WERI-Rb-1 (cell line): ENCODE measurements at places on chromosomes 3 and 15.

DNA sequence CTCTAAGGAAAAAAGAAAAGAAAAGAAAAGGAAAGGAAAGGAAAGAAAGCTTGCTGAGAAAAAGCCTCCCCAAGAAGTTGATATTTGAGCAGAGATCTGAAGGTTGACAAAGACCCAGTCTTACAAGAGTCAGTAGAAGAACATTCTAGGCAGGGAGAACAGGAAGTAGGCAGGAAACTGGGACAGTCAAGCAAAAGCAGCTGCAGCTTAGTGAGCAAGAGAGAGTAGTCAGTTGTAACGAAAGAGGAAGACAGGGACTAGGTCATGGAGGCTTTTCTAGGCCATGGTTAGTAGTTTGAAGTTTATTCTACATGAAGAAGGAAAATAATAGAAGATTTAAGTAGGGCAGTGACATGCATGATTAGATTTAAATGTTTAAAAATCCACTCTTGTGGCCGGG lies 31.8 kb upstream of the KLHL6 start:
- no peak for DNase-seq

DNA sequence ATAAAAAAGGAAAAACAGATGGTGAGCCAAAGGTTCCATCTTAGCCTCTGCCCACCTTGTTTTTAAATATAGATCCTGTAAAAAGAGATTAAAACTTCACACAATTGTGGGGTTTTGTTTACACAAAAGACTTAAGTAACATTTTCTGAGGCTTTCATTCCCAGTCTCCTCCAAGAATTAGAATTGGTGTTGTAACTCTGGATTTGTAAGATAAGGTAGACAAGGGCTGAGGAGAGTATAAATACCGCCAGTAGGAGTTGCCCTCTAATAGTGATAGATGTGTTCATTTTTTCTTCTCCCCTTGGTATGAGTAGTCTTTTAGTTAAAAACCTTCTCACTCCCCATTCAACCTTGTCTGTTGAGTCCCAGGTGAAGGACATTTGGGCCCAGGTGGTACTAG lies 8.5 kb downstream of the MINDY2 start:
- no peak for DNase-seq

- no peak for DNase-seq
Measured at GRCh38 chr15:93324186-93324975, 235.4 kb upstream of the RGMA start.

DNA sequence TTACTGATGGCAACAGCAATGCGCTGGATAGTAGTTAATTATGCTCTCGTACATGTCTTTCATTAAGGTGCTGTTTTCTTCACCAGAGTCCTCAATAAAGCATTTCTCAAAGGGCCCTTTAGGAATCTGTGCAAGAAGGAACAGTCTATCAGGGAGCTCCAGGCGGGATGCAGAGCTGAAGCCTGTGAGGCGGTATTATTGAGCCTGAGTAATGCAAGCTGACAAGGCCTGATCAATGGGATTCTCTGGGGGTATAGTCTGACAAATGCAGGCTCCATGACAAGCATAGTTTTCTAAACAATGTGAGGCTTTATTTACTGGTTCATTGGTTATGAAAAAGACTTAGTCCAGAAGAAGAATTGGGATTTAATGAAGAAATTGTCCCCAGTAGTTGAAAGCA lies 530.9 kb upstream of the CBLB start:
- DNase-seq, result peak; percentile 11

DNA sequence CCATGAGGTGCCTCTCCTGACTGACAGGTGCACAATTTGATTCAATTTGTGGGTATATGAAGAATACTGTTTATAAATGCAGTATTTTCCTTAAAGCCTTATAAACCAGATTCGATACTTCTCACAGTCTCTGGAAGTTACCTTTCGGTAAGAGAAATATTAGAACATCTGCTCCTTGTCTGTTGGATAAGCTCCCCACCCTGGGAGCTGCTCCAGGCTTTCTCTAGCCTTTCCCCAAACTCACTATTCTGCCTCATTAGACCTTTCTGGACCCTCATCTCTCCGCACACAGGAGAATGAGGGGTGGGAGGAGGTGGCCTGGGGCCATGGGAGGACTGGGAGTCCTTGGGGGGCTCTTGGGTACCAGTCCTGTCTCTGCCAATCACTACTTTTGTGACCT lies 59.8 kb upstream of the TBC1D21 start:
- no peak for DNase-seq

DNA sequence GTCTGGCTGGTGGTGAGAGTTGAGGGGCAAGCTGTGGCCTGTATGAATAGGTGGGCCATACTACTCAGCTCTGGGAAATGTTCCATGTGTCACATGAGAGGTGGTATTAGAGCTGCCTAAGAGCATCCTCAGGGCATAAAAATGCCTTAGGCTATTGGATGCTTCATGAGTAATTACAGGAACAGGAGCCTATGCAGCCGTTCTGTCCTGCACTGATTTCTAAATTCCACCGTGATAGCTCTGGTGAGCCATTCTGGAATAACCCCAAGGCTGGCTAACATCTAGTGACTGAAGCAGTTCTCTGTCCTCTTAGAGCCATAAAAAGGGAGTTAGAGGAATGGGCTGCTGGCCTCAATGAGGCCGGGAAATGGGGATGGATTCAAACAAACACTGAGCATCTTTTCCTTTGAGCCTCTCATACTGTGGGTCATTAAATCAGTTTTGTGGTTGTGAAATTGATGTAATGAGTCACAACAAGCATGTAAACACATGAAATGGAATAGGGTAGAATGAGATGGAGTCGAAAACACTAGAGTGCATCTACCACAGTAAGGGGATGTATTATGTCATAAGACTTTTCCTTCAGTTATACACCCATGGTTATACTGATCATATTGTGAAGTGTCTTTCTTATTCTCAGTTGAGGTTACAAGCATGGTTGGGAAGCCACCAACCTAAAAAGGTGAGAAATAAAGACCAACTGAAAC lies 41.0 kb downstream of the DGKG start:
- DNase-seq, result no peak

DNA sequence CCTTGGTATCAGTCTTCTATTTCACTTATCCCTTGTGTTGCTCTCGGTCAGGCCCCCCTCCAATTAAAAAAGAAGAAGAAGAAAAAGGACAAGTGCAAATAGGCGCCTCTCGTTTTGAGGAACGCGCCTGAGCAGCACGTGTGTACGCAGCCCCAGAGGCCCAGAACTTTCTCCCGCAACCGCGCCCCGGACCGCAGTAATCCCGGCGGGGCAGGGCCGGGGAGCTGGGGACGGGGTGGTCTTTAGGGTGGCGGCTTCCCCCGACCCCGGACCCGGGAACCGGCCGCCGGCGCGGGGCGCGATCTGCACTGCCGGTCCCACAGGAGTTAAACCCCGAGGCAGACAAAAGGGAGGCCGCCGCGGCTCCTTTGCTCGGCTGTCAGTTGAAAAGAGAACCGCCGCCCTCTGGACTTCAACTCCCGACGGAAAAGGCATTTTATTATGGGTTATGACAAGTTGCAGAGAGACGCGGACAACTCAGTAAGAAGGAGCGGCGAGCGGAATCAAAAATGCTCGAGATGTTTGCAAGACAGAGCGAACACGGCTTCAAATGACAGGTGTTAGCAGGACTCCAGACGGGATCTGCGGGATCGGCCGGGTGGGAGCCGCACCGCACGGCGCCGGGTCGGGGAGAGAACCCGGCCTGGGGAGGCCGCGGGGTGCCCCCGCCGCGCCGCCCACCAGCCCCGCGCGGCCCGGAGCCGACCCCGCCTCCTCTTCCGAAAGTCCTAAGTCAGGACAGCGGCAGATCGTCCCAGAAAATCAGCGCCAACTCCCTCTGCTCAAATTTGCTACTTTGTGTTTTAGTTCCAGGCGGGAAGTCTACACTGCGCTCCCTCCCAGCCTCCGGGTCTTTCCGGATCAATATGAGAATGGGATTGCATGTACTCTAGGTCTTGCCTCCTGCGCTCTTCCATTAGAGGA lies 79.0 kb downstream of the NR2F2 start:
- DNase-seq, result no peak

- DNase-seq, result no peak
Measured at GRCh38 chr3:169545606-169546005, 117.9 kb downstream of the MECOM start.

DNA sequence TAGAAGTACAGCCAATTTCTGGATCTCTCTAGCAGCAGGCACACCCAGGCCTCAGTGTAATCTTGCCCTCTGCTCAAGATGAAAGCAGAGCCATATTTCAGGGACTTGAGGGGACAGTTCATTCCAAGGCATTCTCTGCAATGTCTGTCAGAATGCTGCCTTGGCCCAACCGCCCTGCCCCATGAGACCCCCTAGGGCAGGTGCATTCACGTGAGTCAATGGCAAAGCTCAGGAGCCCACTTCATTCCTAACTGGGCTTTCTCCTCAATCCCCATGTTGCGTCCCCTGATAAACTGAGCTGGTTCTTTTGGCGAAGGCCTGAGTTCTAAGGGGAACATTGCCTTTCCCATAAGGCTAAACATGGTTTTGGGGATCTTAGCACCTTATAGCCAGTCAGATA lies 9.5 kb downstream of the SNTN start:
- DNase-seq, result no peak

- DNase-seq, result no peak
Measured at GRCh38 chr3:42612928-42613327, 12.4 kb downstream of the NKTR start.

GRCh38 chr3:32841867-32842470 lies 24.2 kb downstream of the TRIM71 start:
- DNase-seq, result no peak

GRCh38 chr3:95994338-95994737 lies 820.1 kb upstream of the EPHA6 start:
- DNase-seq, result no peak

DNA sequence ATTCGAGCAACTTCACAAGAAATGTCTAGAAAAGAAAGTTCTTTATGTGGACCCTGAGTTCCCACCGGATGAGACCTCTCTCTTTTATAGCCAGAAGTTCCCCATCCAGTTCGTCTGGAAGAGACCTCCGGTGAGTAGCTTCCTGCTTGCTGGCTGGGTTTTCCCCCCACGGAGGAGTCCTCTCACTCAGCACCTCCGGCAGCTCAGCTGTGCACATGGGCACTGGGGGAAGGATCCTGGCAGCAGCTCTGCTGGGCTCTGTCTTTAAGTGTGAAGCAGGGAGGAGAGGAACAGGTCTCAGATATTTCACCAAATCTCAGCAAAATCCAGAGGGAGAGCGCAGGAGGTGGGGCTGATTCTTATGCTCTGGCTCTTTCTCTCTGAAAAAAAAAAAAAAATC lies 684 bp downstream of the CAPN3 start:
- no peak for DNase-seq

DNA sequence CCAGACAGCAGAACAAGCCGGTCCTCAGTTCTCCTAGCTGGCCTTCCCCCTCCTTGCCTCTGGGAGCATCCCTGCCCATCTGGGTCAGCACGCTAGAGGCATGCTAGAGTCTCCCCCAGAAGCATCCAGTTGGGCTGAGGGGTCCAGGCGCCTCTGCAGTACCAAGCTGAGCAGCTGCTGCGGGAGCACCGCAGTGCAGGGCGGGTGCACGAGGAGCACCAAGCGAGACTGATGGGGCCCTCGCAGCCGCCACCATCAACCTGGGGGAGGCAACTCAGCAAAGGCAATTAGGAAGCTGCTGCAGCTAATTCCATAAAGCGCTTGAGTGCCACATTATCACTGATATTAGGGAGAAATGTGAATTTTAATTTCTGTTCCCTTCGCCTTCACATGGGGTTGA lies 12.4 kb downstream of the CACNA2D3 start:
- DNase-seq, result no peak

DNA sequence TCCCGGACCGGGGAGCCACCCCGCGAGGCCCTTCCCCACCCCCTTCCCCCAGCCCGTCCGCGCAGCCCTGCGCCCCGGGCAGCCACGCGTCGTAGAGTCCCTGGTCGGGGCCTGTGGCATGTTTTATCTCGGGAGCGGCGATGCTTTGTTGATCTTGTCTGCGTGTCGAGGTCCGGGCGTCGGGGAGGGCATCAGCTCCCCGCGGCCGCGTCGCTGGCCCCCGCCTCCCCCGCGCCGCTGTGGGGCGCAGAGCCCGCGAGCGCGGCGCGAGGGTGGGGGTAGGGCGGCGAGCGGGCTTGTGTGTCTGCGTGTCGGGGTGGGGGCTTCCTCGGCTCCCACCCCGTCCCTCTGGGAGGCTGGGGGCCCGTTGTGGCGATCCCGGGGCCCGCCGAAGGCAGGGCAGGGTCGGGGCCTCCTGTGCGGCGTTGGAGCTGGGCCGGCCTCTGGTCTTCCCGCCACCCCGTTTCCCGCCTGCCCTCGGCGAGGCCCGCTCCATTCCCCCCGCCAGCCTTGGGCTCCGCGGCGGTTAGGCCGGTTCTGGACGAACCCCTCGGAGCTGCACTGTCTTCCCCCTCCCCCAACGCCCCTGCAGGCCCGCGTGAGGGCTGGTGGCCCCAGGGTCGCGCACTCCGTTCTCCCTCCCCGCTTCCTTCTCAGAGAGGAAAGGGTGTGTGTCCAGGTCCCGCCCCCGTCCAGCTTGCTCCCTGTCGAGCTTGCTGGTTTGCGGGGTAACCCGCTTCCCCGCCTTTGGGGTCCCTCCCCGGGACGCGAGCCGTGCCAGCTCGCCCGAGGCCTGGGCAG lies 695 bp downstream of the GMPS start:
- peak; percentile 55 for DNase-seq

- no peak for DNase-seq
Measured at GRCh38 chr3:114392831-114393230, 99.0 kb downstream of the TIGIT start.

GRCh38 chr3:72270072-72270681 lies 485.2 kb upstream of the PROK2 start:
- no peak for DNase-seq

- no peak for DNase-seq
Measured at GRCh38 chr3:128201158-128201755, 48.0 kb downstream of the EEFSEC start.

GRCh38 chr3:155369244-155369643 lies 75.8 kb upstream of the STRIT1 start:
- no peak for DNase-seq

DNA sequence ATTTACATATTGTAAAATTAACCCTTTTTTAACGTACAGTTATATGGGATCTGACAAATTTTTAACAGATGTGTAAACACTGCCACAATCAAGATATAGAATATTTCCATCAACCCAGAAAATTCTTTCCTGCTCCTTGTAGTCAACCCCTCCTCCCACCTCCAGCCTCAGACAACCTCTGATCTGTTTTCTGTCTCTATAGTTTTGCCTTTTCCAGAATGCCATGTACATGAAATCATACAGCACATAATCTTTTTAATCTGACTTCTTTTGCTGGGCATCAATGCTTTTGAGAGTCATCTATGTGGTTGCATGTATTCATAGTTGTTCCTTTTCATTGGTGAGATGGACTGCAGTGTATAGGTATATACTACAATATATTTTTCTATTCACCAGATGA lies 153.0 kb downstream of the SMAD6 start:
- DNase-seq, result no peak

GRCh38 chr15:74403991-74404563 lies 29.7 kb downstream of the SEMA7A start:
- no peak for DNase-seq

GRCh38 chr3:10876661-10877060 lies 60.6 kb downstream of the SLC6A11 start:
- DNase-seq, result no peak

DNA sequence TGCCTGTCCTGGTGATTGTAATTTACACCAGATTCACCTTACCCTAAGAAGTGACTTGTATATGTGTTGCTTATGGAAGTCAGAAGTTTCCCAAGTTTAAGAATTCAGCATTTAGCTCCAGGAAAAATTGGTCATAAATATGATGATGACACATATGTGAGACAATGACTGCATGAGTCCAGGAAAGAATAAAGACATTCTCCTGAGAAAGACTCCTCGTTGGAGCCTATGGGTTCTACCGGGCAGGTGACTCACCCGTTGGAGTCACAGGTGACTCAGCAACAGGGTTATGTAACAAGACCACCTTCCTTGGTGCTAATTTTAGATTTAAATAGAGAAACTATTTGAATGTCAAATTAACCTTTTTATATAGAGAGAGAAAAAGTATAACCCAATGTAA lies 662.4 kb downstream of the FHIT start:
- DNase-seq, result no peak
